ENCODE measurements at places on chromosomes 3 and 15.
A peak's percentile ranks its signal among the peaks of the same experiment; 100 is the strongest.

GRCh38 chr3:8497582-8497981 lies 4.0 kb upstream of the LMCD1 start:
- no peak for DNase-seq

- DNase-seq, result no peak
Measured at GRCh38 chr15:65052956-65053355, 7.8 kb downstream of the SLC51B start.

DNA sequence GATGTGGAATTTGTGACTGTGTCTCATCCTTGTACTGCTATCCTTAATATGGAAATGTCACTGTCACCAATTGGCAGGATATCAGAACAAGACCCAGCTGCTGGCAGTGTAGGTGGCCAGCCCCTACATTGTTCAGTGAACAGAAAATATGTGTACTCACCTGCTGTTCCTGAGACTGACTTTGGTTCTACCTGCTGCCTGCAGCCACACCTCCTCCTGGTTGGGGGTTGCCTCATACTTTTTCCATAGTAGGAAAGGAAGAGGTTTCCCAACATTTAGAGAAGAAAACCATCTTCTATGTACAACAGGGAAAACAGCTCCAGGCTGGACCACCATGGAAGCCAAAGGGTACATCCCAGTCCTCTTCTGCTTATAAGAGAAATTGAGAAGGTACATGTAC lies 35.9 kb downstream of the SLC12A1 start:
- peak; percentile 70 for DNase-seq

DNA sequence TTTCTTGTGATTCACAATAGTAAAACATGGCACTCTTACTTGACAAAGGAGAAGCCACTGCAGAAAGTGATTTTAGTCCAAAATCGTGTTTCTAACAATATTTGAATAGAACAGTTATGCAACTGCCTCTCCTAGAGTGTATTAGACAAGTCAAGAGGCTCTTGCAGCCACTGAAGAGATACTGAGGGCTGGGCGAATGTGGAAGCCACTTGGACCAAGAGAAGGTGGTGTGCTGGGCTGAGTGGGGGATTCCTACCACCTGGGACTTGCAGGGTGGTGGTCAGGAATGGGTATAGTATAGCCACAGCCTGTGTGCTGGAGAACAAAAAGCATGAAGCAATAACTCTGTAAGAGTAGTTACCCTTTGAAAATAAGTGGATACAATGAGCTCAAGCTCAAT lies 223.8 kb upstream of the DNAJC19 start:
- no peak for DNase-seq

GRCh38 chr15:73985101-73985873 lies 6.8 kb downstream of the STOML1 start:
- DNase-seq, result no peak

- DNase-seq, result no peak
Measured at GRCh38 chr3:39025222-39025970, 26.3 kb downstream of the SCN11A start.

DNA sequence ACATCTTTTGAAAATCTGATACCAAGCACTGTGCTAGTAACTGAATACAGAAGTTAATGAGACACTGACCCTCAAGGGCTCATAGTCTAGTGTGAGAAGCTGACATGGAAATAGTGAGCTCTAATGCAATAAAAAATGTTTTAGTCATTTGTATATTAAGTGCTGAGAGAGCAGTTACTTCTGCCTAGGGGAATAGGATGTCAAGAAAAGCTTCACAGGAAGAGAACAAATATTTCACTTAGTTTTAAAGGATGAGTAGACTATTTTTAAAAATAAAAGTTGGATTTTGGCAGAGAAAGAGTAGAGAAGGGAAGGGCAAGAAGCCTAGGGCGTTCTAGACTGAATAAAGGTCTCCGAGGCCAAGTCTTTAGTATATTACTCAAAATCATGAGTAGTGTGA lies 158.4 kb downstream of the ATG7 start:
- no peak for DNase-seq

- DNase-seq, result no peak
Measured at GRCh38 chr3:130378677-130379191, 33.3 kb downstream of the COL6A5 start.

- no peak for DNase-seq
Measured at GRCh38 chr3:172142864-172143451, 103.6 kb downstream of the FNDC3B start.

DNA sequence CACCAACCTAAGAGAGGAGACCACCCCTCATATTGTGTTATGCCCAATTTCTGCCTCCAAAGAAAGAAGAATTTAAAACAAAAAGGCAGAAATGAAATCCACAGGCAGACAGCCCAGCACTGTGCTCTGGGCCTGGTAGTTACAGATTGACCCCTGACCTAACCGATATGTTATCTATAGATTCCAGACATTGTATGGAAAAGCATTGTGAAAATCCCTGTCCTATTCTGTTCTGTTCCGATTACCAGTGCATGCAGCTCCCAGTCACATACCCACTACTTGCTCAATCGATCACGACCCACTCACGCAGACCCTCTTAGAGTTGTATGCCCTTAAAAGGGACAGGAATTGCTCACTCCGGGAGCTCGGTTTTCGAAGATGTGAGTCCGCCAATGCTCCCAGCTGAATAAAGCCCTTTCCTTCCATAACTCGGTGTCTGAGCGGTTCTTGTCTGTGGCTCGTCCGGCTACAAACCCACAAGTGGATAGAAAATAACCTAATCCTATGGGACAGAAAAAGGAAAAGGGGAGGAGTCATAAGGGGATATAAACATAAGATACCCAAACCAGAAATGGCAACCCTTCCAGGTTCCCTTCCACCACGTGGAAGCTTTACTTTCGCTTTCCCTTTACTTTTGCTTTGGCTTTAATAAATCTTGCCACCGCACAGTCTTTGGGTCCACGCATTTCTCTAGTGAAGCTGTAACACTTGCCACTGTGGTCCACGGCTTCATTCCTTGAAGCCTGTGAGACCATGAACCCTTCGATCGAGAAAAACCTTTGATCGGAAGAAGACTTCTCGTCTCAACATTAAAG lies 1.7 kb upstream of the CFAP91 start:
- no peak for DNase-seq

DNA sequence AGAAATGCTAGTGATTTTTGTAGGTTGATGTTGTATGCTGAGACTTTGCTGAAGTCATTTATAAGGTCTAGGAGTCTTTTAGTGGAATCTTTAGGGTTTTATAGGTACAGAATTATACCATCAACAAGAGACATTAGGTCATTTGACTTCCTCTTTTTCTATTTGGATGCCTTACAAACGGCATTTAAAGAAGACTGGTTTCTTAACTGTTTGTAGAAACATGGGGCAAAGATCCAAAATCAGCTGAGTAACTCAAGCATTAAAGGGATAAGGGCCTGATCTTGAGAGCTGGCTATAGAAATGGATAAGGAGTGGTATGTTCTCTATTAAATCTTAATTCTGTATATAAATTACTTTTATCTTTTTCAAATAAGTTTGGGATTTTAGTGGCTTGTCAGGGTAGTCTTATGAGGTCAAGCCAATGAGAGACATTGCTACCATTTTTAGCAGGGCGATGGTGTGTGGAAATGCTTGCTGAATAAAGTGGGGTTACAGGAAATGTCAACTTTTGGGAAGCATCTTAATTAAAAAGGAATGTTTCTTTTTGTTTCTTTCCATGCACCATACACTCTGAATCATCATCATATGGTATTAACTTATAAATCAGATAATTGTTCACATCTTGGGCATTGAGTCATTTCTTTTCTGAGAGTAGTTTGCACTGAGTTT lies 197.7 kb upstream of the GBE1 start:
- no peak for DNase-seq

DNA sequence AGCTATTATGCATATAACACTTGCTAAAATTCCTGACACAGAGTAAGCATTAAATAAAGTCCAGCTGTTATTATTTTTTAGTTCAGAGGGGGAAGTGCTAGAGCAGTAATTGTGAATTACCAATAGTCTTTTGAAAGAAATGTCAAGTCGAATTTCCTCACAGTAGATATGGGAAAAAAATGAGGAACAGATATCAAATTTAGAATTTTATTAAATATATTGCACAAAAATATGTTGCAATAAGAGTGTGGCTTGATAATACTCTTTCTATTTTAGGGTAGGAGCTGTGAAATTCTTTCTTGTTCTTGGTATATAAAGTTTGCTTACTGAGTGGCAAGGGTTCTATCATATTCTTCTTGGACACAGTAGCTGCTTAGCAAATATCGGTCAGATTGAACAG lies 181.3 kb downstream of the NFKBIZ start:
- no peak for DNase-seq

GRCh38 chr3:110391640-110392395 lies 679.8 kb upstream of the NECTIN3 start:
- no peak for DNase-seq

DNA sequence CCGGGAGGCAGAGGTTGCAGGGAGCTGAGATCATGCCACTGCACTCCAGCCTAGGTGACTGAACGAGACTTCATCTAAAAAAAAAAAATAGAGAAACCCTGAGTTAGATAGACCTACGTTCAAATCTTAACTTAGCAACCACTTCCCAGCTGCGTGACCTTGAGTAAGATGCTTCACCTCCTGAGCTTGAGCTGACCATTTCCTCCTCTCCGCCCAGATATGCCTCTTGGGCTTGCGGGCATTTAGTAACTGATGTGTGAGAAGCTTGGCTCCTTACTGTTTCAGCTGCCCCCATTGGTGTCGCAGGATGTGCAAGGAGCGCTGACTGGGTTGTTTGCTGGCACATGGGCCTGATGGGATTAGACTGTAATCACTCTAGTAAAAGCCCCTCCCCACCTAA lies 26.9 kb upstream of the ATG7 start:
- DNase-seq, result no peak

DNA sequence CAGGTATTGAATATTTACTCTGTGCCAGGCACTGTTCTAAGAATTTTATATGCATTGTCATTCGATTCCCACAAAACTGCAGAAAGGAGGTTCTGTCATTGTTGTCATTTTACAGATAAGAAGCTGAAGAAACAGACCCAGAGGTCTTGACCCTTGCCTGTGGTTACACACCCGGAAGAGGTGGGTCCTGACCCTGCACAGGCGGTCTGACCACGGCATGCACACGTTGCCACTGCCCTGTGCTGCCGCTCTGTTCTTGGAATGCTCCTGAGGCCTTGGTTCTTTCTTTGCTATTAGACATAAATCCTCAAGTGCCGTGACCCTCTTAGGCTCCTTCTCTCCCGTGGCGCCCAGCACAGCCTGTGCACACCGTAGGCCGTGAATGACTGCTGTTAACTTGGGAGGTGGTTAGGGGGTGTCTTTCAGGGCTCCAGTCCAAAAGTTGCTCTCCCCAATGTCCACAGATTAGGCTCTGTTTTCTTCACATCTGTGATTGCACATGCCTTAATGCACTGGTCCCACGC lies 74.1 kb upstream of the PLXNA1 start:
- no peak for DNase-seq

DNA sequence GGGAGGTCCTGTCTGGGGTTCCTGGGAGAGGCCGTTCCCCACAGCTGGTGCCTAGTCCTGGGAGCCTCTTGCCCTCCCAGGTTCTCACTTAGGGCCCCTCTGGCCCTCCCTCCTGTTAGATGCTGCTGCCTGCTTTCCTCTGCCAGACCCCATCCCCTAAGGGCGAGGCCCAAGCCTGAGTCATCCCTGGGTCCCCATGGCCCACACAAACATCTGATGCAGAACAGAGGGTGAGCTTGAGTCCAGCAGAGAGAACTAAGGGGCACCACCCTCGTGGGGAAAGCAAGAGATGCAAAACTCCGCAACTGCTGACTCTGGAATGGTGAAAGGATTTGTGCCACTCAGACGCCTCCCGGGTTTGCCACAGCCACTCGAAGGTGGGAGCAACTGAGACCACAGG lies 58.8 kb upstream of the TRPM1 start:
- no peak for DNase-seq

DNA sequence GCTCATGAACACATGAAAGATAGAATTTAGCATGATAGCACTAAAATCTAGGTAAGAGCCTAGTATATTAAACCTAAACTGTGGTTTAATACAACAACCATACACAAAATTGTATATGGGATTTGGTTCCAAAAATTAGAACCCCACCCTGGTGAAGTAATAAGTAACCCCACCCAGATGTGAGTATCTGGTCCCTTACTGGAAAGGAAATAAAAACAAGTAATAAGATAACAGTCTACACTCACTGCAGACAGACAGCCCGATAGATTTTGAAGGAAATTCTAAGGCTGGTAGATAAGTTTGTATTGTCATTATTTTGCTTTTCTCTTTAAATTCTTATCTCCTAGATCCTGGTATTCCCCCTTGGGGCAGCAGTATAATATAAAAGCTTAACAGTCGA lies 184.9 kb downstream of the ZBTB20 start:
- DNase-seq, result no peak

DNA sequence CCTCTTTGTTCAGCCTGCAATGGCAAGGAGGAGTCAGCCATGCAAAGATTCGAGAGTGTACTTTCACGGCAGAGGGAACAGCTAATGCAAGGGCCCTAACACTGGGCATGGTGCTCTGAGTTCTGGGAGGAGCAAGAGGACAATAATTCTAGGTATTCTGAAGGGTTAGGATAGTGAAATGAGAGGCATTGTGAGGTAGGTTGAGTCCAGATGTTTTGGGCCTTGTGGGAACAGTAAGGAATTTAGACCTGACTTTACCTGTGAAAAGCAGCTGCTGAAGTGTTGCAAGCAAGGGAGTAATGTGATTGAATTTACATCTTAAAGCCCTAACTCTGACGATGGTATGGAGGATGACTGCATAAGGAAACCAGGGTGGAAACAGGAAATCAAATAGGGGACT lies 211.6 kb downstream of the CNTN3 start:
- no peak for DNase-seq

GRCh38 chr3:188362405-188362831 lies 208.5 kb downstream of the LPP start:
- DNase-seq, result peak; percentile 54

GRCh38 chr3:78761126-78761525 lies 1006.7 kb downstream of the ROBO1 start:
- DNase-seq, result no peak

DNA sequence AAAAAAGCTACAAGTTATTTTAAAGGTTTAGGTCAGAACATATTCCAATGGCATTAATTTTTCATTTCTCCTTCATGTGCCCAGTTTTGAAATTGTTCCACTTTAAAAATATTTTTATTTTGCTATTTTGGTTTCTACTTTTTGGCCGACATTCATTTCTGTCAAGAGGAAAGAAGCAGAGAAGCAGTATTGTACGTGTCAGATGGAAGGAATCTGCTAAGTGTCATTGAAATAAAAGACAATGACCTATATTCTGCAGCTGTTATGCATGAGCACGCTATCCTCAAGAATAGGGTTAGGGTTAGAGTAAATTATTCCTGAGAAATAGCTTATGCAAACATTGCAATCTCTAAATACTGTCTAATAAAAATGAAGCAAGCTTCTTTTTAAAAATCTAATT lies 941.7 kb downstream of the TUSC7 start:
- DNase-seq, result no peak

DNA sequence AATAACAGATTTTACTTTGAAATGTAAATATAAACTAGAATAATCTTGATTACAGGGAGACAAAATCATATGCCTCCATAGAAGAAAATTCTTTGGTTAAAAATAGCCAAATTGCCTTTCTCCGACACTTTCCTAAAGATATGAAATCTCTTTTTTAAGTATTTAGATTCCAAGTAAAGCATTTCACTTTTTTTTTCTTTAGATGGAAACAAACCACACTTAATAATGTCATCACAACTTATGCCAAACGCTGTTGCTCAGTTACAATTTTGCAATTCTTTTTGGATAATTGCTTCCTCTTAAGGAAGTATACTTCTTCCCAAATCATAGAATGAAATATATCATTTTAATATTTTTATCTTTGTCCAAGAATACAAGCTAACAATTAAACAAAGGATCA lies 294.1 kb upstream of the ARL6 start:
- DNase-seq, result no peak

GRCh38 chr3:56980798-56981390 lies 79.6 kb upstream of the SPATA12 start:
- no peak for DNase-seq

GRCh38 chr15:77126529-77127326 lies 55.8 kb upstream of the TSPAN3 start:
- DNase-seq, result no peak

All from NCI-H774 (cell line).